Fibroblast of the conjunctiva (primary cell): ENCODE measurements at places on chromosomes 16 and 17.
A peak's percentile ranks its signal among the peaks of the same experiment; 100 is the strongest.

GRCh38 chr17:68301438-68301959, 10.2 kb downstream of the ARSG start:
- DNase-seq, result no peak

DNA sequence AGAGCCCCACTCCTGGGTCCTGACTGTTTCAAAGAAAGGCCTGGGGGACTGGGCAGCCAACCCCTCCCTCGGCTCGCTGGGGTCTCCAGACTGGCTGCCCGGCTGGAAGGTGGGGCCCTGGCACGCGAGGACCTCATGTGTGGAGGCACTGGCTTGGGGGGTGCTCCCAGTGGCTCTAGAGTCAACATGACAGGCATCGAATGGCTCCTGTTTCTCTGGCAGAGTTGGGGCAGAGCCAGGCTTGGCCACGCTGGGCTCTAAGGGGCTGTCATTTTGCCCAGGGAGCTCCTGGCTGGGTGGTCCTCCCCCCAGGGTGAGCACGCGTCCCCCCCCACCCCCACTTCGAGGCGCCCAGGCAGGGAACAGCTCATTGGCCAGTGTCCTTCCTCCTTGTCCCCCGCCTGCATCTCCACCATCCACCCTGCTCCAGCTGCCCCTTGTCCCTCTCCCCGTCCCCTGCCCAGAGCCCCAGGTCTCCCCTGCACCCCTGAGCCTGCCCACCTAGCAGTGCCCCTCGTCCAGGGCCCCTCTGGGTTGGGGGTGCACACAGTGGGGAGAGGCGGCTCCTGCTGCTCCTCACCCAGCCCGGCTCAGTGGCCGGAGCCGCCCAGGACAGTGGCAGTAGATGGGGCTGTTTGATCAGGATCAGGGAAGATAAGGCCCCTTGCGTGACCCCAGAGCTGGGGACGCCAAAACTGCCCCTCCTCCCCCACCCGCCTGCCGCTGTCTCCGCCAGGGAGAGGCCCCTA, 2.7 kb downstream of the GCGR start:
- DNase-seq, result no peak

GRCh38 chr16:89550421-89551007, 10.0 kb upstream of the RPL13 start:
- DNase-seq, result no peak

DNA sequence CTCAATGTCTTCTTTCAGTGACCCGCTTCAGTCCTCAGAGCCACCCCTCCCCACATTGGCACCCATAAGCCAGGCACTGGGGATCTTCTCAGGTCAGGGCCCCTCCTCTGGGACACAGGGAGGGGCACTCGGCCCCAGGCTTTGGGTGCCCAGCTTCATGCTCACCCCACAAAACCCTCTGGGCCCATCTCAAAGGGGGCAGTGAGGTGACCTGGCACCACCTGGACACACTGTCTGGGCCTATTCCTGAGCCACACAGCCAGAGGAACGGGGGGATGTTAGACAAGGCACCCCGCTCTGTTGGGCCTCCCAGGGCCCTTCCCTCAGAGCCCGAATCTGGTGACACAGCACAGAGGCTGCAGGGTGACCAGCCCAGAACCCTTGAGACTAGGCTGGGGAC, 36.1 kb downstream of the TNFRSF13B start:
- no peak for DNase-seq

- no peak for DNase-seq
Measured at GRCh38 chr17:50697062-50697461, 10.7 kb downstream of the ANKRD40 start.

GRCh38 chr16:61128545-61129323, 907.5 kb downstream of the CDH8 start:
- no peak for DNase-seq

- no peak for DNase-seq
Measured at GRCh38 chr17:66711881-66712321, 123.0 kb upstream of the CACNG5 start.

DNA sequence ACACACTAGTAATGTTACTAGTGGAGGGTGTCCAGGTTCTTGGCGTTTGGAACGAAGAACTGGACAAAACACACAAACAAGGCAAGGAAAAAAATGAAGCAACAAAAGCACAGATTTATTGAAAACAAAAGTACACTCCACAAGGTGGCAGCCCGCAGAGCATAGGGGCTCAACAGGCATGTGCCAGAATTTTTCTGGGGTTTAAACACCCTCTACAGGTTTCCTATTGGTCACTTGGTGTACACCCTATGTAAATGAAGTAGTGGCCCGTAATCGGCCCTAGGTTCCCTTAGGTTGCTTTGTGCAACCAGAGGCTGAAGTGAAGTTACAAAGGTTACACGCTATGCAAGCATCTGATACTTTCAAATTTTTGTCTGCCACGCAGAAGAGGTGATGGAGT, 8.1 kb downstream of the OR2C1 start:
- no peak for DNase-seq

DNA sequence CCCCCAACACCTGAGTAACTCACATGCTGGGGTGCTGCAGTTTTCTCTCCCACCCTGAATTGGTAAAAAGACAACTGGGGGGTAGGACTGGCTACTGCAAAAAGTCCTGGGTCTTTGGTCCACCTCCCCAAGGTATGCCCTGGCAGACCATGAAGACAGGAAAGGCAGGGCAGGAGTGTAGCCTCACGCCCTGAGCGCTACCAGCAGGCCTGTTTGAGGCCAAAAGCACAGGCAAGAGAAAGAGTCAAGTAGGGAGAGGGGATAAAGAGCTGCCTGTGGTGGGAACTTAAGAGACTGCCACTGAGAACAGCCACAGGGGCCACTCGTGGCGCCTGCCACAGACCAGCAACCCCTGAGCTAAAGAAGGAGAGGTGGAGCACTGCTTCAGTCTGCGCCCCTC, 13.8 kb downstream of the PSMB3 start:
- no peak for DNase-seq

DNA sequence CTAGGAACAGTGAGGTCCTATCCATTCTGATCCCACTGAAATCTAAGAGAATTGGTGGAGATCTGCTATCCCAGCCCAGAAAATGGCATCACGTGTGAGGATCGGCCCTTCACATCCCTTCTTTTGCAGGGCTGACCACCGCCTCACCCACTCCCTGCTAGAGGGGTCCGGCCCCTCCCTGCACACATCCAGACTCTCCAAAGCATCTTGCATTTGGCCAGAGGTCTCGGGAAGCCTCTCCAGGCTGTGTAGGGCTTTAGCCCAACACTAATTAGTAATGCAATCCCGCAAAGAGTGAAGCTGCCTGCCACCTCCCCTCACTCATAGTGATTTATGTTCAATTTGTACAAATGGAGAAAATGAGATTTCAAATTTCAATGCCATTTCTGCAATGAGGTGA, 434.4 kb upstream of the ZFHX3 start:
- no peak for DNase-seq

DNA sequence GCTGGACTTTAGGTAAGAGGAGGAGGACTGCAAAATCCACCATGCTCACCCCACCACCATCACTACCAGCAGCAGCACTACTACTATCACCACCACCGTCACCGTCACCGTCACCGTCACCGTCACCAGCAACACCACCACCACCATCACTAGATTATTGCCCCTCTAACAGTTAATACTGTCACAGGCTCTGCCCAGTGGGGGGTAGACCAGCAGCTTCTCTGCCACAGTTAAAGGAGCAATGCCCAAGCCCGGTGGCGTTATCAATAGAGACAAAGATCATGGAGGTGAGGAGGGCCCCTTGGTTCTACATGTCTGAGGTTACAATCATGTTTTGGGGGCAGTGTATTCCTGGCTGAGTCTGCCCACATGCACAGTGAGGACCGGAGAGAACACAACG, 184.4 kb upstream of the DYNLRB2 start:
- no peak for DNase-seq

- peak; percentile 31 for DNase-seq
Measured at GRCh38 chr16:25838724-25839186, 147.0 kb downstream of the HS3ST4 start.

DNA sequence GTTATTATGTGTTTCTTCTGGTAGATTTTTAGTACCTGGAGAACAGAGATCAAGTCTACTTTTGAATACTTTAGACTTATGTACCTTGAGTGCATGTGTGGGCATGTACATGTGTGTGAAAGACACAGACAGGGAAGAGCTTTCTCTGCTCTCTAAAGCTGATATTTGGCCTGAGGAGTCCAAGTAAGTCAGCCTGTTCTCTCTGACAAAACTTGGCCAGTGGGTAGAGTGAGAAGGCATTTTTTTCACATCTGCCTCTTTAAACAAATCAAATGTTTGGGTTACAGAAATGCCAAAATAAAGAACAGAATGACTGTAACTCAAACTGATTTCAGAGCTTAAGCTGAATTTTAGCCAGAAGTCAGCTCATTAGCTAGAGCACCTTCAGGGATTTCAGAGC, 309.7 kb upstream of the DYNLRB2 start:
- no peak for DNase-seq
